Stimulated activated CD8-positive, alpha-beta memory T cell treated with anti-CD3 and anti-CD28 coated beads, Interleukin-7, amount 100 ng/mL, for 4 hours (primary cell): ENCODE measurements at places on chromosomes 6 and 20.

GRCh38 chr6:52840763-52841585 is at the start of gene GSTA5:
GSTA5 (minus strand) TSS chr6:52840813.
- DNase-seq = no peak

- no peak for DNase-seq
Measured at GRCh38 chr6:71301546-71301945, 12.9 kb downstream of the OGFRL1 start.

DNA sequence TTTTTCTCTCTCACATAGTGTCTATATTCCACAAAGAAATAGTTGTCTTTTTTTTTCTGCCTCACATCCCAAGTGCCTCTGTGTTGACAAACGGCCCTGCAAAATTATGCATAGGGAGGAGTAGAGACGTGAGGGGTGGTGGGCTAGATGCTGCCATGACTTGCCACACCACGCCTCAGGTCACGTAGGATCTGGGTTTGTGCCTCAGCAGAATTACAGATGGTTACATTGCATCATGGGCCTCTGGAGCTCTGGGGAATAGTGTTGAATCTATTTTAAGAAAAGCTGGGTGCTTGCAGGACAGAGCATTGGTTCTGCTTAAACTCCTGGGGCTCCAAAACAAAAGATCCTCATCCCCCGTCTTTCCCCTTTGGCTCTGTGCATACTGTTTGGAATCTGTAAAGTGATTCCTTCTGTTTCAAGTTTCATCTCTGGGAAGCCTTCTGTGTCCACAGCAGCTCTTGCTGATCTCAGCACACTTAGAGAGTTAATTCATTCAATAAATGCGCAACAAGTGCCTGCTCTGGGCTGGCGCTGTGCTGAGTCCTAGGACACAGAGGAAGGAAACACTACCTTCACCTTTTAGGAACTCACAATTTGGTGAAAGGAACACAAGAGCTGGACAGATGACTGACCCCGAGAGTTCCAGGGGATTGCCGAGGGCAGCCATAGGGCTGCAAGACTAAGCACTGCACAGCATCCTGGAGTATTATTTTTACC is 2.4 kb downstream of the FANCE start:
- no peak for DNase-seq

DNA sequence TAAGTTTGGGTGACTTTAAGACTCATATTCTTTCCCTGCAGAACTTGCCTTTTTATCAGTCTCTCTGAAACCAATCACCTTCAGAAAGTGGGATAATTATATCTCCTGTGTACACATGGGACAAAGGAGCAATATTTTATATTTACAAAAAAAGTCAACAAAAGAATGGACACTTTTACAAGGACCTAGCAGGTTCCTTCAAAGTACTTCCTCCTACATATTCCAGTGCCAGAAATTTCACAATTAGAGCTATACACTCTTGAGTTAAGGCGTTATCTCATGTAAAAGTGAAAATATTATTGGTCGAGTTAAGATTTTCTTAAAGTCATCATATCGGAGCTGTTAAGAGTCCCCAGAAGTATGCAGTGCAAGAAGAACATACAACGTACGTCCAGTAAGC is 98.9 kb upstream of the MAFB start:
- DNase-seq = no peak

DNA sequence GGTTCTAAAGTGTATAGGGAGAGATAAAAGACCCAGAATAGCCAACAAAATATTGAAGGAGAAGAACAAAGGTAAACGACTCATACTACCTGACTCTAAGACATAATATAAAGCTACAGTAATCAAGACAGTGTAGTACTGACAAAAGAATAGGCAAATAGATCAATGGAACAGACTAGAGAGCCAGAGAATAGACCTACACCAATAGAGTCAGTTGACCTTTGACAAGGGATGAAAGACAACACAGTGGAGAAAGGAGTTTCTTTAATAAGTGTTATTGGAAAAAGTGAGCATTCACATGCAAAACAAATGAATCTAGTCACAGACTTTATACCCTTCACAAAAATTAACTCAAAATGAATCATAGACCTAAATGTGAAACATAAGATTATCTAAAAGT is 96.4 kb downstream of the ISM1 start:
- DNase-seq = no peak

DNA sequence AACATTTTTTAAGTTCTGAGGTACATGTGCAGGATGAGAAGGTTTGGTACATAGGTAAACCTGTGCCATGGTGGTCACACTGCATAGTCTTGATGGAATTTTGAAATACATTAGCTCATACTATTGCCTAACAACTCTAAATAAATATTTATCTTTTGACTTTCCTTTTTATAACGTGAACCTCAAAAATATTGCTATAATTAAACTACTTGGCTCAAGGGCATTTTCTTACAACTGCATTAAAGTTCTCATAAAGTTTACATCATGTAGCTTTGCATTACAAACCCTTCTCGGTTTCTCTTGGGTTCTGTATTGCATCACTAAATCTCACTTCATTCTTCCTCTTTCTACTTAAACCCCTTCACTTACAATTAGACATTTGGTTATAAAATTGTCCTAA is 636.0 kb upstream of the PTCHD4 start:
- DNase-seq = no peak

DNA sequence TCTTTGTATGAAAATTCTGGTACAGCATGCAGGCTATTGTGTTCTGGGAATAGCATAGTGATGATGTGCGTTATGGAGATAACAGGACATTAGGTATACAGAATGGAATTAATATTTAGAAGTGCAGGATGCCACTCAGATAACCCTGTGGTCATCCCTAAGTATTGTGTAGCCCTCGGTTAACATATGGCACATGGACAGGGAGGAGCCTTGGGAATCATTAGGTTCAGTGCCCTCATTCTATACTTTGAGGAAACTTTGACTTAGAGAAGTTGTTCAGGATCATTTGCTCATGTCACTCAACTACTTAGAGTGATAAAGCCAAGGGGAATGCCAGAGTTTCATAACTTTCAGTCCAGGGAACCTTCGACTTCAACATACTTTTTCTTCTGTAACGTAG is 185.9 kb downstream of the UST start:
- no peak for DNase-seq

DNA sequence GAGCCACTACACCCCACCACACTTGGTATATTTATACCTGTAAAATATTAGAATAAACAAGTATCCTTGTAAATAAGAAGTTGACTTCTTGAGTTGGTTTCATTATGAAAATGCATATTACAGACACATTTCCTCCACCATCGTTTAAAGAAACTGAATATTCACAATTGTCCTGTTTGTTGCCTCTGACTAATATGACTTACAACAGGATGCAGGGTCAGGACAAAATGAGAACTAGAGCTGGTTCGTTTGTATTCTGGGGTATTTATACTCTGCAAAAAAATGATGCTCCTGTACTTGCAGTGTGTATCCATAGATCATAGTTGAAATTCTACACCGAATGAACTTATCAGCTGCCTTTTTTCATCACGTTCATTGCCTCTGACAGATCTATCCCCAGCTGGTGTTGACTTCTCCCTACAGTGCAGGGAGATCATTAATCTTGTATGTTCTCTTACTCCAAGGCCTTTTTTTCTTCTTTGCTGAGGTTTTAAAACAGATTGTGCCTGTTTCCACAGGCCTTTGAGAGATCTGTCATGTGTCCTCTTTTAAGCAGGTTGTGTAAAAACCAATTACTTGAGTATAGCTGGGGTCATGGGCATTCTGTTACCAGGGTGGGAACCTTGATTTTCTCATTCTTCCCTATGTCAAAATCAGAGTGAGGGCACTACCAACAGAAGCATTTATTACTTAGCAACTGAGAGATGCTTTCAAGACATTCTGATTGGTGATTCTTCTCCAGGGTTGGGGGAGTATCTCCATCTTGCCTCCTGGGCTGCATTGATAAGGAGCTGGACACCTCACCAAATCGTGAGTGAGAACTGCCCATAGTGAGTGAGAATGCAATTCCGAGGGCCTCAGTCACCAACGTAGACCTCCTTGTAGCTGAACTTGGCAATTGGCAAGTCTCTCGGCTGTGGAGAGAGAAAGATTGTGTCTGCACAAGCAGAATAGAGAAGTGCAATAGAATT is 78.8 kb upstream of the CD83 start:
- DNase-seq = no peak

DNA sequence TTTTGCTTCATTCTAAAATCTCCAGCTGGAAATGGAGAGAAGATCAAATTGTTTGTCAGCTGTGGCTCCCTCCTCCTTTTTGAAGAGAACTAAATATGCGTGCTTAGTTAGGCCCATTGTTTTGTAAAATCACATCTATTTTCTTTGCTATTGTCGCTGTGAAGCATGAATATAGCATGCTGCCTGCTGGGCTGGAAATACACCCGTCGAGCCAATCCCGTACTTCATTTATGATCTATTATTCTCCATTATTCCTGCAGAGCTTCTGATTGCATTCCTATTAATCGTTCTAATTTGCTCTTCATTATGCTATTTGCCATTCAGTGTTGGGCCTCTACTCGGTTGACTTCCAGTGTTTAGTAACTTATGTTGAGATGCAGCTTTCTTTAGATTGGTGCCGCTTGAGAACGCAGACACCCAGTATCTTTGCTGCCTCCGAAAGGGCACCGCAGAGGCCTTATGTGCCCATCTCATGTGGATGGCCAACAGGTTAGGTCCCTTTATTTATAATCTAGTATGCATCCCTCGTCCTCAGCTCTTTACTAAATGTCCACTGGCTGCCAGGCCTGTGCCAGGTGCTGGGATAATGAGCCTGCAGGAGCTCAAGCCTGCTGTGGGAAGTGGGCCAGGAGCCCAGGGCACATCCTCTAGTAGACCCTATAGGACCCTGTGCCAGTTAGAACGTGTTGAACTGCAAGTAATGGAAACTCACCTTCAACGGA is 45.6 kb downstream of the FAM50B start:
- DNase-seq = no peak

DNA sequence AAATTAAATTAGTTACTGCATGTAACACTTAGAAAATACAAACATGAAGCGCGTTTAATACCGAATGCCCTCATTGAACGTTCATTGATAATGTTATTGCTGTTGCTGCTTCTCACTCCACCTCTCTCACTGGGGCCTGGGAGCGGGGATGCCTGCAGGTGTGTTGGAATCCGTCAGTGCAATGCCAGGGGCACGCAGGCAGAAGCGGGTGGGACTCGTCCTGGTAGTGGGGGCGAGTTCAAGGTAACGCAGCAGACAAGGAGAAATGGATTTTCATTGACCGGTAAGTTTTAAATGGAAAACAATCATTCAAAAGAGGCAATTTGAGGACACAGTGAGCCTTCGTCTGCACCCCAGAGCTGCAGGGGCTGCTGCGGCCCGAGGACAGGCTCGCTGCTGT is 71.2 kb upstream of the AFDN start:
- DNase-seq = no peak

DNA sequence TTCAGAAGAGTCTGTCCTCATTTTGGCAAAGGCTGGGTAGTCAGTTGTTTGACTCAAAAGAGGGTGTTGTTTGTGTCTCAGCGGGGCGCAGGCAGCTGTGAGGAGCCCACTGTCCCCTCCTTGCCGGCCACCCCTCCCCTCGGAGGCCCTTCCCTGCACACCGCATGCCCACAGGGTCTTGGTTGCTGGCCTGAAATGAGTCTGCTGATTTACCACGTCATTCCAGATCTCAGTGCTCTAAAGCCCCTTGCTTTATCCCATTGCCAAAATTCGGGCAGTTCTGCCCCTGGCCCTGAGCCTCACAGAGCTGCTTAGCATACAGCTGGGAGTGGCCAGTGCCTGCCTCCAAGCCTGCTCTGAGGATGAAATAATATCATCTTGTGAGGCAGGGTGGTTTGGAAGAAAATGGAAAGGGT is 220.7 kb downstream of the UST start:
- DNase-seq = no peak

DNA sequence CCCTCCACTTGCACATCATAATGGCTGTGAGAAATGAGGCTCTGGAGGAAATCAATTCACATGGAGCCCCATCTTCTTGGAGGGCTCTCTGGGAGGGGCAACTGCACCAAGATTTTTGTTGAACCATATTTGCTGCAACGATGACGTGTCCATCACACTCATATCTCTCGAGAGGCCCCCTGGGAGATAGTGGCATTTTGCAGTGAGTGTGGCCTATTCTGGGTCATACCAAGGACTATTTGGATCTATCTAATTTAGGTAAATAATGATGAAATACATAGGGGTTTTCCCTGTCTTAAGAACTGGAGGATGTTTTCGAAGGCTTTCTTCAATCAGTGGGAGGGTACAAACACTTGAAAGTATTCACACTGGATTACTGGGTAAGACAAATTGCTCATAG is 31.6 kb downstream of the CNR1 start:
- DNase-seq = no peak

DNA sequence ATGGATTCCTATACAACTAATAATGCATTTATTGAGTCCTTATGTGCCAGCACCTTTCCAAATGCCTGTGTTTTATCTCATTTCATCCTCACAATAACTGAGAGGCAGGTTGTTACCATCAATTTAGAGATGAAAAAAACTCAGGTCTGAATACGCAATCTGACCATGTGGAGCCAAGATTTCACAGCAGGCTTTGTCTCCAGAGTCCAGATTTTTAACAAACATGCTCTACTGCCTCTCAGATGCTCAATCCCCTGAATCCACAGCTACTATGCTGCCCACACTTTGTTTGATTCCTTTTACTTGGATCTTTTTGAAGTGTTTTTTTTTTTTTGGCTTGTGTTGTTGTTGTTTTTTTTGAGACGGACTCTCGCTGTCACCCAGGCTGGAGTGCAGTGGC is 46.8 kb downstream of the B4GALT5 start:
- no peak for DNase-seq
